ENCODE measurements at places on chromosomes 5 and 9.

DNA sequence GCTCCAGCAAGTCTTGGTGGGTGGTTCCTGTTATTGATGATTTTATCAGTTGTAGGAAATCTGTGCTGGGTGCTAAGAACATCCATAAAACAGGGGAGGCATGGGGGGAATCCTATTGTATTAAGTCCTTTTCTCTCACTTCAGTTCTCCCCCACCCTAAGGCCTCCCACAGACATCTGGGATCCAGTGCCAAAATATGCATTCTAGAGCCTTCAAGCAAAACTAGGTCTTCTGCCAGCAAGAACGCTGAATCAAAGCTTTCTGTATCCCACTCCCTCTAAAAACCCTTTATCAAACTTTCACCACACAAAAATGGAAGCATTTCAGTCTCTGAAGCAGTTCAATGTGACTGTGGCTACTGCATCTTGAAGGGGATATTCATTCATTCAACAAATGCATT lies 281.9 kb downstream of the GAS1 start:
- no peak for DNase-seq

- DNase-seq, result no peak
Observed at GRCh38 chr5:80615266-80615914, 39.1 kb upstream of the MSH3 start.

GRCh38 chr9:38278931-38279679 lies 113.4 kb upstream of the ALDH1B1 start:
- DNase-seq, result no peak

DNA sequence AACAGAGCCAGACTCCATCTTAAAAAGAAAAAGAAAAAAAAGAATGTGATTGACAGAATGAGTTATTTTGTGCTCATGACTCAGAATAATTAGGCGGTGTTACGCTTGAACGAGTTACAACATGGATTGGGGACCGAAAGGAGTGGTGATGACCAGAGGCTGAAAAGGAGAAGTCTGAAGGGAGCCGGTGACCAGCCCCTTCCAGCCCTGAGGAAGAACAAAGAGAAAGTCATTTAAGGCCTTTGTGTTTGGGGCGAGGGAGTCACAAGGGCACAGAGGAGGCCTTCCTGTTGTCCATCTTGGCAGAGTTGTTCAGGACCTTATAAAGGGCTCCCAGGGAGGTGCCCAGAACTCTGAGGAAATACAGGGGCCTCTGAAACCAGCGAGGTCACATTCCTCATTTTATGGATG lies 131.6 kb downstream of the GOLPH3 start:
- no peak for DNase-seq

DNA sequence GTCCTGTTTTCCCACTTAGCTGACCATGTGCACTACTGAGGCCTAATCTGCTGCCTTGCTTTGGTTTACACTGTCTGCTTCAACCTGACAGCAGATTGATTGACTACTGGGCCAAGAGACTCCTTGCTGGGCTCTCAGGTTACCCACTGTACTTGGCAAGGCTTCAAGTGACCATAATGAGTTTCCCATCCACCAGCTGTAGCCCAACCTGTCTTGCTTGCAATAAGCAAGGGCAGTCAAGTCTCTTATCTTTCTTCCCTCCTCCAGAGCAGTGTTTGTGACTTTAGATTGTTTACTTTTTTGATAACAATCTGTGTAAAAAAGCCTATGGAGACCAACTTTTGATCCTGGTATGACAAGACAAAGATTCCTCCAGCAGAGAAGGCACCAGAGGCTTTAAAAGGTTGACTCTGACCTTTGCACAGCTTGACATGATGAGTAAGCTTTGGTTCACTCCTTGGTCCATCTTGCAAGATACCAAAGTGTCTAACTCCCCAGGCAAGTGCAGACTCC lies 912.3 kb upstream of the SEMA6A start:
- DNase-seq, result no peak

DNA sequence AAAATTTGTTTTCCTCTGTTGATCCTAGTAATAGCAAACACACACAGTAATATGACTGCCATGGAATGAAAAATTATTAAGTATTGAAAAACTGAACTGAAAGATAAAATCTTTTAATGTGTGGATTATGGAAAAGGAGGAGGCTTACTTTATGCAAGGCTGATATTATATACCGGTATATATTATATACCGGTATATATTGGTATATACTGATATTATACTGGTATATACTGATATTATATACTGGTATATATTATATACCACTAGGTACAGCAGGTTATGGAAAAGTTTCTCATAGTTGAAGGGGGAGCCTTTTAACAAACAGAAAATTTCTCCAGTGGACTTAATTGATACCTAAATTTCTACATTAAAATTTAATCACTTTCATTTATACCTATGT lies 181.4 kb downstream of the SH3GL2 start:
- no peak for DNase-seq

DNA sequence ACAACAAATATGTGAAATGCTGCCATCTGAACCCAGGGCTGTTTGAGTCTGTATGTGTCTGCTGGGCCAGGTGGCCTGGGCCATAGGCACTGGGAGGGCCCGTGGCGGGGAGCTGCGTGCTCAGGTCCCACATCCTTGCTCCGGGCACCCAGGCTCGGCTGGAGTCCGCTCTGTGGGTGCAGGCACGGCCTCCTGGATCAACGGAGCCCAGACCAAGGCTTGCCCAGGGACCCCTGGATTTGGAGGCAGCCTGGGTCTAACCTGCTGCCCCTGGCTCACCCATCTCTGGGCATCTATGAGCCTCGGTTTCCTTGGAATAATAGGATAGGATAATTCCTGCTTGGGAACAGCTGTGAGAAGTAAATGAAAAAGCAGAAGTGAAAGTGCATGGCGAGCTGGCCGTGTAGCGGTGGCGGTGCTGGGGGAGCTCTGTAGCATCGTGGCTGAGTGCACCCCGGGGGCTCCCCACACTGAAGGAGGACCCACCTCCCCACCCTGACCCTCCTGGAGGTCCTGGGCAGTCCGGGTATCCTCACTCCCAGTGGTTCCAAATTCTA lies 1.2 kb downstream of the CDHR2 start:
- DNase-seq, result no peak

GRCh38 chr9:107669422-107669821 lies 179.9 kb upstream of the KLF4 start:
- DNase-seq, result no peak

- no peak for DNase-seq
Observed at GRCh38 chr5:143557061-143557818, 153.8 kb upstream of the NR3C1 start.

- DNase-seq, result no peak
Observed at GRCh38 chr9:38334234-38334633, 58.3 kb upstream of the ALDH1B1 start.

DNA sequence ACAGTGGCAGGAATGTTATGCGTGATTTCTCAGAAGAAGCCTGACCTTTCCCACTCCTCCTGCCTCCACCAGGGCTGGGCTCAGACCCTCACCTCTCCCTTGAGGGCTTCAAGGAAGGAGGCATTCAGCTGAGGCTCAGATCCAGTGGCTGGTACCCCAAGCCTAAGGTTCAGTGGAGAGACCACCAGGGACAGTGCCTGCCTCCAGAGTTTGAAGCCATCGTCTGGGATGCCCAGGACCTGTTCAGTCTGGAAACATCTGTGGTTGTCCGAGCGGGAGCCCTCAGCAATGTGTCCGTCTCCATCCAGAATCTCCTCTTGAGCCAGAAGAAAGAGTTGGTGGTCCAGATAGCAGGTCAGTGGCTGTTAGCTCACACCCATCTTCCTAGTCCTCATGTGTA lies 9.9 kb downstream of the BTNL9 start:
- no peak for DNase-seq

- DNase-seq, result no peak
Observed at GRCh38 chr5:23483090-23483489, 24.3 kb upstream of the PRDM9 start.

- DNase-seq, result no peak
Observed at GRCh38 chr9:115213818-115214334, 95.9 kb upstream of the TNC start.

DNA sequence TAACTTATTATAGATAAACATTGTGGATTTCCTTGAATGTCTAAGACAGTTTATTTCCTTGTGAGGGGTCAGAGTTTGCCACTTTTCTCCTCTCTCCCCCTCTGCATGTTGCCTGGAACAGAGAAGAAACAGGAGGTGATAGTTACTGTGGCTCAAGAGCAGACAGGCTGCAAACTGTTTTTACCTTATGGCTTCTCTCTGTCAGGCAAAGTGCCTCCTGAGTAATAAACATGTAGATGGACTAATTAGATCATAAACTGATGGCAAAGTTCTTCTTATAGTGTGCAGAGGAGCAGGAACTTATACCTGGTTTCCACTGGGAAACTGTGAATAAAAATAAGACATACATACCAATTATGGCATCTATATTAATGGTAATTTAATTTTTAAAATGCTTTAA lies 133.1 kb upstream of the CDH12 start:
- DNase-seq, result no peak

DNA sequence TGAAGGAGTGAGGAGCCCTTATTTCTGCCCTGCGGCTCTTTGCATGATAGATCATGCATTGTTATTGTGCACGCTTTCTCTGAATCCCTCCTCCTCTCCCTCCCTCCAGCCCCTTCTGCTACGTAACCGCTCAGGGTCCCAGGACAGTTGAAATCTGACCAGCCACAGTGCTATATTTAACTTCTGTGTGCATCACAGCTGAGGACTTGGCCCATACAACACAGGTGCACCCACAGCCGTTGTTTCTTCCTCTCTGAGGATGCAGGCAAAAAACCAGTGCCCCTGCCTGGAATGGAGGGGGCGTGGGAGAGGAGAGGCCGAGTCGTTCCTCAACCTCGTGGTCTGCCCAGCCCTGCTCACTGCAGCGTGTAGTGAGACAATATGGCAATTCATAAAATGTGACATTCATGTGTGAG lies 335.6 kb upstream of the CLINT1 start:
- no peak for DNase-seq

DNA sequence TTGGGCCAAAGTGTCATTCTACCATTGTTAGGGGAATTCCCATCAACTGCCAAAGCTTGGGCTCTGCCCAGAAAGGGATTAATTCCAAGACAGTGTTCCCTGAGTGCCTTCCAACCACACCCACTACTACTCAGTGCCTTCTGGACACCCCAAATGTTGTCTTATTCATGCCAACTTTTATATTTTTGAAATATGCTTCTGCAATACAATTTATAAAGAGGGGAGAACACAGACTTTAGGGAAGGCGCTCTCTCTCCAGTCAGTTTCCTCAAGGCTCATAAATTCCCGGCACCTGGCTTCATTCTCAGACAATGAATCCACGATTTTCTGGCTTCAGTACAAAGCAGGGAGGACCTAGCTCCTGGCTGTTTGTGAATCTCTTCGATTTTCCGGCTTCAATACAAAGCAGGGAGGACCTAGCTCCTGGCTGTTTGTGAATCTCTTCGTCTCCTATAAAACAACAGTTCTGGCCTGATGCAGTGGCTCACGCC lies 120.1 kb upstream of the MYO10 start:
- no peak for DNase-seq

- peak; percentile 62 for DNase-seq
Observed at GRCh38 chr5:15105799-15106393, 234.3 kb upstream of the ANKH start.
